Peyer's patch (tissue), 4 donors: ENCODE measurements at places on chromosomes 13 and 19. TPM values are rescaled to one million over a fixed set of nuclear protein-coding genes. Genes with fewer than 3 reads are reported as not detected.

- DNase-seq, result no peak
Observed at GRCh38 chr19:40302224-40303011, 17.3 kb upstream of the AKT2 start.

DNA sequence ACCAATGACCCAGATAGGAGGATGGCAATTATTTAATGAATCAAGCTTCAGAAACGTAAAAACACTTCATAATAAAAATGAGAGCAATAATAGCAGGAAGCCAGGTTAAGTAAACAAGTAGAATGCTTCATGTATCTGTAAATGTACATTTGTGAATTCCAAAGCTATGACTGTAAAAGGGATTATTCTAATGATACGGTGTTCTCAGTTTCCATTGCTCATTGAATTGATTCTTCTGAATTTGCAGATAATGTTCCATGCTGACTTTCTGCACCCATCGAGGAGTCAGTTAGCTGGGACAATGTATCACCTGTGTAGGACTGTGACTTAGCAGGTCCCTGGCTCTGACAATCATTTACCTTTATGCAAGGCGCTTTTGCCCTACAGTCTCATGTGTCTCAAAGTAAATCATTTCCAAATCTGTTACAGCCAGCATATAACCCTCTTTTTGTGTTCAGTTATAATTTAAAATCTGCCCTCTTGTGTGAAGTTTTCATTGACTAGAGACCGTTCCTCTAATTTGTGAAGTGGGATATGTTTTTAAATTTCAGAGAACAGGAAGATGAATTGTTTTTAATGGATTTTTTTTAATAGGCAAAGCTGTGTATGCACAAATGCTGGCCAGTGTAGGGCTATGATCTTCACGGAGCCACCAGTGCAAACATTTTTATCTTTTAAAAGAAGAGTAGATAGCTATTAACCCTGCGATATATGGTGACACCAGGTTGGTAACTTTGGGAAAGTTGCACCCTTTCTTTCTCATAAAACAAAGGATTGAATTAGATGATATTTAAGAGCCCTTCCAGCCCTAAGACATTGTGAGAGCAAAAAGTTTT, 267.1 kb downstream of the KLF5 start:
- DNase-seq, result no peak

DNA sequence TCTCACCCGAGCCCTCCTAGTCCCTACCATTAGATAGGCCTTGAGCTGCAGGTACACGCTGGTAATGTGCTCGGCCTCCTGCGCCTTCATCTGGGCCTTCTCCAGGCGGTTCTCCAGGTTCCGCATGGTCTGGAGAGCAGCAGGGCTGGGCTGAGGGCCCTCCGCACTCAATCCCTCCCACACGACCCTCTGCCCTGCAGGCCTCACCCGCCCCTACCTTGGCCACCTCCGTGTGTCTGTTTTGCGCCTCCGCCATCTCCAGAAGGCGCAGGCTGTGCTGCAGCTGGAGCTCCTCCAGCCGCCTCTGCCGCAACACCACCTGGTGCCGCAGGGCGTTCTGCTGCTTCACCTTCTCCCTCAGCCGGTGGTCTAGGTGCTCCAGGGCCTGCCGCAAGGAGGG, 7.5 kb upstream of the RGL3 start:
- DNase-seq, result no peak

The ICAM5 gene
- total RNA-seq, result not detected

- no peak for DNase-seq
Observed at GRCh38 chr13:26498656-26499601, 58.6 kb upstream of the WASF3 start.

DNA sequence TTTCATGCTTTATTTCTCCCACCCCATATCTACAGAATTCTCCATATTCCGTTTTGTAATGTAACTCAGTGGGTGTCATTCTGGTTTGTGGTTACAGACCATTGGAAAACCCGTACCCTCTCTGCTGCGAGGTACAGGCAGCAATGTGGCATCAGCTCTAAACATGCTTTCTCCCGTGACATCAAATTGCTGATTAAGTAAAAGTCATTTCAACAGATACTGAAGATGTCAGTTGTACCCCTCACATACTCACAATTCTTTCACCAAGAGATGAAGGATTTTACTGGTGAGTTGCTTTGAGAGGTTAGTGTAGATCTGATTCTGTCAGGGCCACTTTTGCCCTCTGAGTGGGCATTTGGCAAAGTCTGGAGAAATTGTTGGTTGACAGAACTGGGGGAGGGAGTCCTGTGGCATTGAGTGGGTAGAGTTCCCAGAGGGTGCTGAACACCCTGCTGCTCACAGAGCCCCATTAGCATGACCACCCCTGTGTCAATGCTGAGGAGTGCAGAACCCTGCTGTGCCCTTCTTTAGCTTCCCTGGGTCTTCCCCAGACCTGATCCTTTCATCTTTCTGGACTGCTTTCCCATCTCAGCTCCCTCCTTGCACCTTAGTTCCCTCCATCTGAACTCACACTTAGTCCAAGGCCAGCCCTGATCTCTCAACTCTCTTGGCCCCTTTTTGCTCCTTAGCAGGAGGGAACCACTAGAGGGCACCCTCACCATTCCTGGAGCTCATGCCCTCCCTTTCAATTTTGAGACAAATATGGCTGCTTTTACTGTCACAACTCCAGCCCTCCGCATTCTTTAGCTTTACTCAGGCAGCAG, 39.9 kb upstream of the CEACAM8 start:
- no peak for DNase-seq

The ACP5 gene
- 22.5 TPM for total RNA-seq

- DNase-seq, result no peak
Observed at GRCh38 chr13:30810801-30811200, 75.5 kb downstream of the ALOX5AP start.

GRCh38 chr19:53892981-53893325, 11.0 kb downstream of the PRKCG start:
- DNase-seq, result no peak

The ZNF787 gene
- 19.0 TPM for total RNA-seq

- no peak for DNase-seq
Observed at GRCh38 chr13:73179650-73180274, 121.0 kb downstream of the KLF5 start.

- no peak for DNase-seq
Observed at GRCh38 chr19:18445262-18445948, 7.5 kb upstream of the ISYNA1 start.

GRCh38 chr19:21699197-21699596, 68.2 kb downstream of the ZNF100 start:
- no peak for DNase-seq

DNA sequence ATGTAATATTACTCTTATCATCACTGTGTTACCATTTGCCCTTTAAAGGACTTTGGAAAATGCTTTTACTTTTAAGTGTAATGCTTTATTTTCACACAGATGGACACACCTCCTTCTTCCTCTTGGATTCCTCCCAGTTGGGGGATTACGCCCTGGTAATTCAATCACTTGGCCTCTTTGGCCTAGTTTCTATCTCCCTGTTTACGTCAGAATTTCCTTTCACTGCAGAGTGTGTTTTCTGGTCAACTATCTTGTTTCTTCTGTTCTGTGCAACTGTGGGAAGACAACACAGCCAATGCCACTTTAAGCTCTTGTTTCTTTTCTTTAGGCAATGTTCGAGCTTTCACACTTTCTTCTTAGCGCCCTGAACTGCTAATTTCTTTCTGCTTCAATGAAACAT, 257.3 kb upstream of the MAB21L1 start:
- no peak for DNase-seq

The KIR2DL3 gene
- not detected for total RNA-seq

- DNase-seq, result peak; percentile 74
Observed at GRCh38 chr19:6730153-6730804, 7.1 kb downstream of the GPR108 start.

GRCh38 chr19:9953802-9954542, 17.7 kb upstream of the OLFM2 start:
- DNase-seq, result no peak

- DNase-seq, result no peak
Observed at GRCh38 chr13:65260946-65261891, 1968.9 kb downstream of the PCDH9 start.

The ZNF320 gene
- 17.8 TPM for total RNA-seq

- no peak for DNase-seq
Observed at GRCh38 chr19:19946226-19946625, 45.5 kb downstream of the ZNF93 start.
